ENCODE measurements at places on chromosomes 12 and 14.

- DNase-seq, result no peak
Measured at GRCh38 chr14:61577506-61577931, 117.8 kb upstream of the HIF1A start.

GRCh38 chr12:104354868-104355570 lies 51.5 kb downstream of the EID3 start:
- DNase-seq, result no peak

DNA sequence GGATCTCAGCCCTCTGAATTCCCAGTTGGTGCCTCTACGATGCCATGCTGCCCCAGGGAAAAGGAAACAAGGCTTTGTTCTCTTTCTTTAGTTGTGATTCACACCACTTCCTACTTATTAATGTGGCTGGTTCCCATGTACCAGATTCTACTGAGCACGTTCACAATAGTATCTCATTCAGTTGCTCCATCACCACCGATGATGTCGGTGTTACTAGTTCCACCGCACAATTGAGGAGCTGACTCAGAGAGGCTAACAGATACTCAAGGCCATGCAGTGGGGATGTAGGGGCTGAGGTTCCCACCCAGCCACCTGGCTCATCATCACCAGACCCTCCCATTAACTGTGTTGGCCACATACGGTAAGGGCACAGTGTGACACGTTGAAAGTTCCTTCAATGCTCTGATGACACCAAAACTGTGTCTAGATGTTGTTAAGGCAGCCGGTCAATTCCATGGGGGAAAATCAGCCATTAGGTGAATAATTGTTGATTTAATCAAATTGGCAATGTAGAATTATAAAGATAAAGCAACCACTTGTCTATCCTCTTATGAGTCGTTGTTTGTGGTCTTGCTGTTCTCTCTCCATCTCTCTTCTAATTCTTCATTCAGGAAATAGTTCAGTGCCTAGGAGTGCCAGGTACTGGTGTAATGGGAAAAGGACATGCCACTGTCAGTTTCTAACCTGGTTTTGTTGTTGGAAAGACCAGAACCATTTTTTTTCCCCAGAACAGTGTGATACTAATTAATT lies 244.2 kb upstream of the CRY1 start:
- no peak for DNase-seq

- no peak for DNase-seq
Measured at GRCh38 chr12:3101309-3102024, 24.3 kb downstream of the TSPAN9 start.

DNA sequence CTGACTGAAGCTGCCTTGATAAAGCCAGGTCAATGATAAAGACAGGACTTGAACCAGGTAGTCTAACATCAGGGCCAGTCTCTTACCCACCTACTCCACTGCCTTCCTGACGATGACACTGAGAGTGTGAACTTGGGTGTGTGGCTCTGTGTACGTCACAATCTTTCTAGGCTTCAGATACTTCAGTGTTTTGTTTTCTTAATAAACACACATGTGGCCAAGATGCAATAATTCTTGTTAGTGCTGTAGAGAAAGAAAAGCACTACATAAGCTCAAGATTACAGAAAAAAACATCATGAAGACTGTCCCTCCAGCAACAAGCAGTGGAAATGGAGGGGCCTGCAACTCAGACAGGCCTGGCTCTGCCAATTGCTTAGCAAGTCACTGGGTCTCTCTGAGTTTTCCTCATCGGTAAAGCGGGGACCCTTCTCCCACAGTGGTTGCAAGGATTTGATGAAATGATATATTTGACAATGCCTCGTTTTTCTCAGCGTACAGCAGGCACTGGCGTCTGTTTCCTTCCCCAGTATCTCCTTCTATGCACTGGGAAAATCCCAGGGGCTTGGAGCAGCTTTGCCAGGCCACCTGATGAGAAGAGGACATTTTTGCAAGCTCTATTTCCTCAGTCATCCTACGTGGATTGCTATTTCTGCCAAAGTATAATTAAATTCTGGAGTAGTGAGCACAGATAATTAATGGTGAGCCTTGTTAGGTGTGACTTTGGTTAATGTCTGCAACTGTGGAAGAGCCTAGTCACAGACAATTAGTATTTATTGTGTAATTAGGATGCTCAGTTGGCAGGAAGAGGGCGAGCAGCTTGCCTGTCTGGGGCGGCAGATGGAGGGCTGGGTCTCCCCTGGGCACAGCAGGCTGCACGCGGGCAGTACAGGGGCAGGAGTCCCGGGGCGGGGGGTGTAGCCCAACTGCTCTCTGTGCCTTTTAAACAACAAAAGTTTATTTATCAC lies 55.8 kb upstream of the CHGA start:
- DNase-seq, result no peak

DNA sequence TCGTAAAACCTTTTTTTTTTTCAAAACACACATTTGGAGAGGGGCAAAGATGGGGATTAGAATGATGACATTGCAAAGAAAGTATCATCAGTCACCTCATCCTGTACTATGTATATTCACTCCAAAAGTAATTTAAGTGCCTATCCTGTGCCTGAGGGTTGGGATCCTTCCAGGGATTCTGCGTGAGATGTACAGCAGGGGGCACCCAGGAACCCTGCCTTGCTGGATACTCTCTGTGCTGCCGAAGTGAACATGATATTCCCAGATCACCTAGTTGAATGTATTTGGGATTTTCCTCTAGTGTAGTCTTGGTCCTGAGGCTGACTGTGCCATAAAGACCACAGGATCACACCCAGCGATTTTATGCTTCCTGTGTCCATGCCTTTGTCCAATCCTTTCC lies 372.7 kb downstream of the IPO8 start:
- DNase-seq, result no peak

GRCh38 chr12:77031745-77032144 lies 33.6 kb downstream of the E2F7 start:
- no peak for DNase-seq

DNA sequence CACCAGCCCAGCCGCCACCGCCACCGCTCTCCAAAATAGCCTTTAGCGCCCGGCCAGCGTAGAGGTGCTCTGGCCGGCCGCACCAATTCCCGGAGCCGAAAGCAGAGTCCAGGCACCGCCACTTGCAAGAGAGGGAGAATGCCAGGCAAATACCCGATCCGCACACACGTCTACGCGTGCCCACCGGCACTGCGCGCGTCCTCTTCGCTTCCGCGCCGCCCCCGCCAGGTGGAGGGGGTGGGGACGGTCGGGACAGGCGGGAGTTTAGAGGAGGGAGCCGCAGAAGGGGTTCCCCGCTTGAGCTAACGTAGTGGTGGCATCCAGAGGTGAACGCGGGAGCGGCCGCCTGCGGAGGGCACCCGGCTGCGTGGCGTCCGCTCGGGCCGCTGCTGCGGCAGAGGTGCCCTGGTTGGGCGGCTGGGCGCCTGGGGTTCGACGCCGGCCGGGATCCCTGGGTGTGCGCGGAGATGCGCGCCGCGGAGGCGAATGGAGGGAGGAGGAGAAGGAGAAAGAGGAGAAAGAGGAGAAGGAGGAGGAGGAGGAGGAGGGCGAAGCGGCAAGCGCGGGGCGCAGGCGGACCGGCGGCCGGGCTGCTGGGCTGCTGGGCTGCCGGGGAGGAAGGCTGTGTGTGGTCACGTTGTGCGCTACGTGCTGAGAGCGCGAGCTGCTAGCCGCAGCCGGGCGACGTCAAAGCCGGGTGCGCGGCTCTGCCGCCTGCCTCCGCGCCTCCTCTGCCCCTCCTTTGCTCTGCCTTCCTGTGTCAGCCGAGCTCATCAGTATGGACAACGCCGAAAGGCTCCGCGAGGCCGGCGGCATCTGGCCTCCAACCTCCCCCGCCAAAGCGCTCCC lies at the start of gene MDGA2:
TSS of gene MDGA2 (minus strand) at position 140 of the 849 bp plus-strand sequence.
- no peak for DNase-seq

GRCh38 chr12:107378609-107379008 lies 285.3 kb upstream of the CRY1 start:
- no peak for DNase-seq

All from stimulated activated CD4-positive, alpha-beta T cell treated with anti-CD3 and anti-CD28 coated beads, TNF-alpha, amount 100 ng/mL, for 4 hours (primary cell).